ENCODE measurements at places on chromosomes 13 and 19.
A peak's percentile ranks its signal among the peaks of the same experiment; 100 is the strongest.

- DNase-seq, result no peak
Measured at GRCh38 chr13:73224703-73225102, 165.9 kb downstream of the KLF5 start.

GRCh38 chr13:100394005-100394695, 194.4 kb downstream of the GGACT start:
- peak; percentile 37 for DNase-seq

DNA sequence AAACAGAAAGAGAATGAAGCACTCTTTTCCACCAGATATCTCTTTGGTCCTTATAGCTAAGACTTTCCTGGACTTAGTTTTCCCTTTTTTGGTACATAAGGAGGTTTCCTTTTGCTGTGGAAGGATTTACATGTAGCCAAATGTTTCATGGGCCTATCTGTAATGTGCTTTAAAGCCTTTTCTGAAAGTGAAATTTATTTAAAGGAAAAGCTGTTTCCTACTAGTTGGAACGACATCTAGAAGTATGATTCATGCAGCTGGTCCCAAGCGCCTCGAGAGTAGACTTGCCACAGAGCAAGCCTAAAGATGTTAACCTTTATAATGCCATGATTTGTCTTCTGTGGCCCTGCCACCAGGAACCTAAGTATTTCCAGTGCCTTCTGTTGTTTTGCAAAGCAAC, 390.3 kb downstream of the DLEU7 start:
- no peak for DNase-seq

GRCh38 chr19:43765109-43765876, 10.5 kb upstream of the SMG9 start:
- DNase-seq, result peak; percentile 30

- DNase-seq, result no peak
Measured at GRCh38 chr13:95505986-95506385, 46.5 kb upstream of the CLDN10 start.

- no peak for DNase-seq
Measured at GRCh38 chr19:42496460-42497133, 31.7 kb downstream of the CEACAM1 start.

- no peak for DNase-seq
Measured at GRCh38 chr19:45687599-45687998, 4.2 kb downstream of the SNRPD2 start.

DNA sequence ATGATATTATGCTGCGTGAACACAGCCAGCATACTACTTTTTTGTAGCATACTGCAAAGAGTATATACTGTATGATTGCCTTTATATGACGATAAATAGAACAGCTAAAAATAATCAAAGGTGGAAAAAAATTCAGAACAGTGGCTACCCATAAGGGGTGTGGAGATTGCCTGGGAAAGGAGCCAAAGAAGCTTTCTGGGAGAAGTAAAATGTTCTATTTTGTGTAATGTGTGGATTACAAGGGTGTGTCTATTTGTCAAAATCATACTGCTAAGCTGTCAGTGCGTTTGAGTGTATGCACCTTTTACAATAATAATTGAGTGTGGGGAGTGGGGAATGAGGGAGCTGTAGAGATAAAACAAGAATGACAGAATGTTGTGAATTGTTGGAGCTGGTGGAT, 45.2 kb upstream of the MTIF3 start:
- no peak for DNase-seq

DNA sequence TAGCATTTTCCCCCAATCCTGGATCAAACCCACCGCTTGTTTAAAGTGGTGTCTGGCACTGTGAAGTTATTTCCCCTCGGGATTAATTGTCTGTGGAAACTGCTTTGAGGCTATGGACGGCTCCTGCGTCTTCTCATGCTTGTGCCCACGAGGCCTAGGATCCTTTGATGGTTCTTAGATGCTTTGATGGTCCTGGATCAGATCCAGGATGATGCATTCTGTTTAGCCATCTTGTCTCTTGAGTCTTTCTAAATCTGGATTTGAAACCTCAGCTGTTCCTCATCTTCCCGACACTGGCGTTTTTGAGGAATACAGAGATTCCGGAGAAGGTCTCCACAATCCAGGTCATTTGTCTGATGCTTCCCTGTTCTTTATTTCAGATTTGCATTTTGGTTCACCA, 36.1 kb upstream of the USP29 start:
- DNase-seq, result no peak
